ENCODE measurements at places on chromosomes 3 and 15.

DNA sequence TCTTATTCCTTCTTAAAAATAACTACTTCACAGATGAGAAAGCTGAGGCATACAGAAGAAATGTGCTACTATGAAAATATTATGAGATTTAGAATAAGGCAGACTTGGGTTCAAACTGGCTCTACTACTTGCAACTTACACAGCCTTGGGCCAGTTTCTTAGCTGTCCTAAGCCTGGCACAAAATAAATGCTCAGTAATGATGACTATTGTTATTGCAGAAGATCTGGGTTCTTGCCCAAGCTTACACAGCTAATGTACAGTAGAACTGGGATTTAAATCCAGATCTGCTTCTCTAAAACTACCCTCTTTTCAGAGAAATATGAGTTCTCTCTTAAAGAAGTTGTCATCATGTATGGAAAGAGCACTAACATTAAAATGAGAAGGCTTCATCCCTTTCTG is 228.2 kb upstream of the TPRG1 start:
- no peak for DNase-seq

DNA sequence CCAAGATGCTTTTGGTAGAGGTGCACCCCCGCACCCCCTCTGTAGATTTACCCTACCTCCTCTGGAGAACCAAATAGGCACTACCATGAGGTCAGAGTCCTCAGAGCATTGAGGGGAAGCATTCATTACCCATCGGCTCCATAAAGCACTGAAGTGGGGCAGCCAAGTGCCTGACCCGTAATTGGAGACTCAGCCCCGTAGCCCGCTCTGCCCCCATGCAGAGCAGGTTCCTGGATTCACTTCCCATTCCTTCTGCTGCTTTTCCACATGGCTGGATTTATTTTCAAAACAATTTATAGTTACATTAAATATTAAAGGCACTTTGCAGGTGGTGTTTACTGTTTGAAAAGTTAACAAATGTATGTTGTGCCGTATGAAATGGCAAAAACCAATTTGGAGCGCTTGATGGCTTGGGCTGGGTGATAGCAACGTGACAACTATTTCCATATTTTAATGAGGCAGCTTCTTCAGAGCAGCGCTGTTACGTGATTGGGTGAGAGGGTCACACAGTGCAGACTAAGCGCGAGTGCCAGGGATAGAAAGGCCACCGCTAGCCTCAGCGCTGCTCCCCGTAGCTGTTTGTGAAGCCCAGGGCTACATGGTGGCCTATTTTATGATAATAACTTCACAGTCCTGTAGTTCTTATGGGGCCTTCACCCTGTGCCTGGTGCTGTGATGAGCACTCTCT is 373.8 kb upstream of the PROK2 start:
- DNase-seq, result no peak

GRCh38 chr3:44510000-44510368 is 32.5 kb upstream of the ZNF445 start:
- no peak for DNase-seq

DNA sequence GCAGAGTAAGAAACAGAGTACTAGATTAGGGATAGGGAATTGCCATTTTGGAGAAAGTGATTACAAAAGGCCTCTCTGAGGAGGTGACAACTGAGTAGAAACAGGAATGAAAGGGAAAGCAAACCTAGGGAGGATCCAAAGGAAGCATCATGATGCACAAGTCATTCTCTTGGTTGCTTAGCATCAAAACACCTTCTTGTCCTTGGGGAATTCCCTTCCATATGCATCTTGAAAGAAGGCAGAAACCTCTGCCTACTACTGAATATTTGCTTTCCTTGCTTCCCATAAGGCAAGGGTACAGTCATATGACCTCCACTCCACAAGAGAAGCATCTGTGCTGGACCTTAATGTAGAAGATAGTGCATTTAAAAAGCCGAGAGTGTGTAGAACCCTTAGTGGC is 24.1 kb downstream of the GABPB1 start:
- DNase-seq, result no peak

DNA sequence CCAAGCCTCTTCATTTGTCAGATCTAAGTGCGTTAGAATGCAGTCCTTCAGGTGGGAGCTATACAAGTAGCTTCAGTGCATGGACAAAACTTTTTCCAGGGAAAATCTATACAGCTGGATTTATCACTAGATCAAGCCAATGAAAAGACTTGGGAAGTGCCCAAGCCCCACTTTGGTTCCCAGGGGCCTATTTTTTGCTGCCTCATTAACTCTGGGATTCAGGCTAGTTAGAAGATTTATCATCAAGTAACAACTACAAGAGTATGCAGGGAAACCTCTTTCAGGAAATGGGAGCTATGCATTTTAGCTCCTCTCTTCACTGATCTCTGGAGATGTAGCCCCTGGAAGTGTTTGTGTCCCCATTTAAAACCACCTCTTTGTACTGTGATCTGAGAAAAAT is 908.8 kb downstream of the SQOR start:
- DNase-seq, result no peak

DNA sequence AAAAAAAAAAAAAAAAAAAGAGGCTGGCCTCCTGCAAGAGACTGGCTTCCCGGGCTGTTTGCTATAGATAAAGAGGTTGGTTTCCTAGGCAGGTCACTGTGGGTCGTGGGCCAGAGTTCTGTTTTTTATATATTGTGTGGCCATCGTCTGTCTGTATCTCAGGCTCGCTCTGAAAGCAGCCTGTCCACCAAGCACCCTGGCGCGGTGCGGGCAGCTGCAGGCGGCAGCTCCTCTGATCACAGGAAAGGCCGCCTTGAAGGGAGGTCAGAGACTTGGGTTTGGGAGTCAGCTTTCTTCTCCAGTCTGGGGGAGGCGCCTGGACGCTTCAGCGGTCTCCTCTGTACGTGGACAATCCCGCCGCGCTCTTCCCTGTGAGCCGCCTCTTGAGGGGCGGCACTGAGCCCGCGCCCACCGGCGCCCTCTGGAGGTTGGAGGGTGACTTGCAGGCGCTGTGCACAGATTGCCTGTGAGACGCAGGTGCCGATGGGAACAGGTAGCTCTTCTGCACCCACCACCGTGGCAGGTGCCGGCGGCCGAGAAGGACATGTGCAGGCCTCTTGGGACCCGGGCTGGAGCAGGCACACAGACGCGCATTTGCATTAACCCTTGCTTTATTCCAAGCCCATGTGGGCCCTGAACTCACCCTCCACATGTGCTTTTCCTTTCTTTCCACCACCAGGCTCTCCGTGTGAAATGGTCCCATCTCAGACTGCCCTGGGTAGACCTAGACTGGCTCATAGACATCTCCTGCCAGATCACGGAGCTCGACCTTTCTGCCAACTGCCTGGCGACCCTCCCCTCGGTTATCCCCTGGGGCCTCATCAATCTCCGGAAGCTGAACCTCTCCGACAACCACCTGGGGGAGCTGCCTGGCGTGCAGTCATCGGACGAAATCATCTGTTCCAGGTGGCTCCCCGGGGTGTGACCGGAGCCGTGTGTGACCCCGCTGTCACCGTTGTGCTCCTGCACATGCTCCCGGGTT is 89.3 kb downstream of the LRRK1 start:
- DNase-seq, result peak; percentile 83

DNA sequence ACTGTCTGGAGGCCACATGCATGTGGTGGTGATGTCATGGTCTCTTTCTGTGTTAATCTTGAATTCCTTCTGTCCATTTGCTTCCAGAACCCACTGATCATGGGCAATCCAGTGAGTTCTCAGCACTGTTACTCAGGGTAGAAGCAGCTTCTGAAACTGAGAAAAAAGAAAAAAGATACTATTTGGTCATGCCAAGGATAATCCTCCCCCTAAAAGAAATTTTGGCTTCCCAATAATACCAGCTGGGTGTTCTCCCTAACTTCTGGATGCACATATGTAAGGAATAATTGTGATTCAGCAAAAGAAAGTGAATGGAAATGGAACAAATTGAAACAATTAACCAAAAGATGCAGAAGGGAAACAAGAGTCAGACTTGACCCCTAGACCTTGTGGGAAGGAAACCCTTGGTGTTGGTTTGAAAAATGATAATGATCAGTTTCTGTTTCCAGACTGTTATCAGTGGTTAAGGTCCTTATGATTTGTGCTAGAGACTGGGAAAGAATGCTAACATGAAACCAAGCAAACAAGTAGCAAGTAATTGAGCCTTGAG is 92.3 kb downstream of the RBMS3 start:
- DNase-seq, result no peak

DNA sequence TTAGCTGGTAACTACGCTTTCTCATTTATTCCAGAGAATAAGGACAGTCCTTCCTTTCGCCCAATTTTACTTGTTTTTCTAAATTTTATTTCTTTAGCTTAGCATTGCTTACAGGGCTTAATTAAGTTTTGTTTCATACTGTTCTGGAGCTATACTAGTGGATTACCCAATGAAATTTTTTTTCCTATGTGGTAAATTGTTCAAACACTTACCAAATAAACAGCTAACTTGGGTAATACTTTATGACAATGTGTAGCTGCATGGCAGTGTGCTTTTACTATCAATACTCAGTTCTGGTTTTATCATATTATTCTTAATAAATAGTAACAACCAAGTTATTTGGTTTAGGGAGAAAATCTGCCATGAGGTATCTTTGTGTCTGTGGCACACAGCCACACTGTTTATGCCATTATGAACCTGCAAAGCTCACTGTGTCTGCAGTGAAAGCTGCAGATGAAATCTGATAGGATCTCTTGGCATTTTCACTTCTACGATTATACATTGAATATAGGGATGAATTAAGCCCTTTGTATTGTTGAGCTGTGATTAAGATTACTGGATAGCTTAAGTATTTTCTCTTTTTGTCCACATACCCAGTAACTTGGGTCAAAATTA is 37.2 kb downstream of the UBE2E2 start:
- DNase-seq, result no peak

GRCh38 chr3:73664389-73664788 is 39.6 kb upstream of the PDZRN3 start:
- DNase-seq, result no peak

DNA sequence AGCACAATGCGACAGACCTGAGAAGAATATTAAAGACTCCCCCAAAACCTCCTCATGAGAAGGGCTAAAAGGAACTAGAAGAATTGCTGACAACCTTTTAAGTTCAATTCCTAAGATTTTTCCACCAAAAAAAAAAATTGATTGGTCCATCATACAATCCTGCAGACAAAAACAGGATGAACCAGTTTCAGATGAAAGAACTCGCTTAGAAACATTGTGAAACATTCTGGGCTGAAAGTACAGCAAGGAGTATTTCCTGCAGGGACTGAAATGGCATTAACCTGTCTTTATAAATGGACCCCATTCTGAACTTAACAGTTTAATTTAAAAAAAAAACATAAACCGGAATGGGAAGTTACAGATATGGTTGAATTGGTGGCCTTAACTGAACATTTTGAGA is 96.0 kb upstream of the FAM174B start:
- DNase-seq, result no peak

DNA sequence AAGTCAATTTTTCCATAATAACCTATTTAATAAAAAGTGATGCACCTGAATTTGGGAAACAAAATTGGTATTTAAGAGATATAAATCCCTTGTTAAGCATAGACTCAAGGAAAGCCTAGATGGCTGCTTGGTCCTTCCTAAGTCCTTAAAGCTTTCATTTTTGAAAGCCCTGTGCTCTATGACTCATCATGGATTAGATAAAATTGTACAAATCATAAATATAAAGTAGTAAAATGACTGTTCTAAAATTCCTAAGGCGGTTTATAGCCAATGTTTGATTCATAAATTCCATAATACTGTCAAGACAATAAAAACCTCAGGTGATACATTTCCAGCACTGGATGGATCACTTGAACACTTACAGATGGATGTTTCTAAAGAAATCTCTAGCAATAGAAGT is 730.8 kb upstream of the EPHA6 start:
- DNase-seq, result no peak

GRCh38 chr3:181613191-181613590 is 98.5 kb upstream of the SOX2 start:
- no peak for DNase-seq

- no peak for DNase-seq
These were observed 553.1 kb upstream of the CBLB start for GRCh38 chr3:106421909-106422308.

- DNase-seq, result no peak
These were observed 65.4 kb downstream of the KCNH8 start for GRCh38 chr3:19213603-19214220.

All from stimulated activated CD8-positive, alpha-beta memory T cell treated with anti-CD3 and anti-CD28 coated beads, Interleukin-4, amount 100 ng/mL, for 4 hours (primary cell).